GM10248 (cell line): ENCODE measurements at places on chromosomes 16 and 17.

GRCh38 chr17:77208217-77208808 lies 67.5 kb downstream of the SEC14L1 start:
- no peak for DNase-seq

DNA sequence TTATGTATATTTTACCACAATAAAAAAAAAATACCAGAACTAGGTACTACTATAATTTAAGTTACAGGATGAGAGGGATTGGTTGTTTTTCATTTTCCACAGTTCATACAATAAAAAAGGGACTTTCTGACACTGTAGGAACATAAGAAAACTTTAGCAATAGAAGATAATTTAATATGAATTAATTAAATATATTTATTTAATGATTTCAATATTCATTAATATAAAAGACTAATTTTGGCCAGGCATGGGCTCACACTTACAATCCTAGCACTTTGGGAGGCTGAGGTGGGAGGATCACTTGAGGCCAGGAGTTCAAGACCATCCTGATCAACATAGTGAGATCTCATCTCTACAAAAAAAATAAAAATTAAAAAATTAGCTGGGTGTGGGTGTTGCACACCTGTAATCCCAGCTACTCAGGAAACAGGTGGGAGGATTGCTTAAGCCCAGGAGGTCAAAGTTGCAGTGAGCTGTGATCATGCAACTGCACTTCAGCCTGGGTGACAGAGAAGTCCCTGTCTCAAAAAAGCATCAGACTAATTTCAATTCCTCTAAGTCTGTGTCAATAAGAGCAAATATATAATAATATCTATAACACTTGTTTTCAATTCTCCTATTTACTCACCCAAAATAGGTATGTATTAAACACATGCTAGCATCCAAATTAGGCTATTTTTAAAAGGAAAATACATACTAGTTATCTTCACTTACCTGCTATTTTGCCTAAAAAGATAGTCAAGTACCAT lies 79.6 kb downstream of the BRIP1 start:
- peak; percentile 22 for DNase-seq

GRCh38 chr16:51147776-51148677 lies 3.0 kb downstream of the SALL1 start:
- DNase-seq = no peak

GRCh38 chr17:15886804-15887203 lies 58.1 kb upstream of the ADORA2B start:
- DNase-seq = no peak

DNA sequence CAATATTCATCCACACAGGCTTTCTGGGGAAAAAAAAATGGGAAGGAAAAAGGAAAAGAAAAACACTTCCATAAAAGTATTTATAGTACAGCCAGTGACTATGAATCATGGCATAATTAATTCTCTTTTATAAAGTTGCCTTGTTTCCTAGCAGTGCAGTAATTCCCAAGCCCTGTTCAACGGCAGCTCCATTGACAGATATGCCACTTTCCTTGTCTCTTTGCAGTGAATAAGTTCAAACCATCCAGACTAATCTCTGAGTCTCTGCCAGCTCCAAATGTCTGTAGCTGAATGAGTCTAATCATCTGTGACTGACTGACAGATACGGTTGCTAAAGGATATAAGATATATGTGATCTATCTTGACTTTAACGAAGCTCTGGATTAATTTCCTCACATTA lies 52.9 kb upstream of the KCNJ16 start:
- no peak for DNase-seq

DNA sequence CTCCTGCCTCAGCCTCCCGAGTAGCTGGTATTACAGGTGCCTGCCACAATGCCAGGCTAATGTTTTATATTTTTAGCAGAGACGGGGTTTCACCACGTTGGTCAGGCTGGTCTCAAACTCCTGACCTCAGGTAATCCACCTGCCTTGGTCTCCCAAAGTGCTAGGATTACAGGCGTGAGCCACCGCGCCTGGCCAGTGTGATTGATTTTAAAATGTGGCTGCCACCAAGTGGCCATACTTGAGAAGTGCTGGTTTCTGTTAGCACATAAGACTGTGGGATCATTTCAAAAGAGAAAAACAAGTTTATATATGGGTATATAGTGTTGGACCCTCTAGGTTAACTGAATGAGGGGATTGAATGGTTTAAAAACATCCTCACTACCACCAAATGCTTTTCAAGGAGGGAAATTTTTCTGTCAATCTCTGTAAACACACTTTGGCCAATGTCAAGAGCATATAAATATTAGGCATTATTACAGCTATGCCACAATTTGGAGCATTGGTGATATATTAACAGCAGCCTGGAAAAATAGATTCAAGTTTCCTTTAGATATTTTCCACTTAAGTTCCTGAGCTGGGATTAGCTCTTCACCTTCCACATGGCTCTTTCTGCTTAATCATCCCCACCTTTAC lies 13.5 kb upstream of the DHRS13 start:
- DNase-seq = no peak

DNA sequence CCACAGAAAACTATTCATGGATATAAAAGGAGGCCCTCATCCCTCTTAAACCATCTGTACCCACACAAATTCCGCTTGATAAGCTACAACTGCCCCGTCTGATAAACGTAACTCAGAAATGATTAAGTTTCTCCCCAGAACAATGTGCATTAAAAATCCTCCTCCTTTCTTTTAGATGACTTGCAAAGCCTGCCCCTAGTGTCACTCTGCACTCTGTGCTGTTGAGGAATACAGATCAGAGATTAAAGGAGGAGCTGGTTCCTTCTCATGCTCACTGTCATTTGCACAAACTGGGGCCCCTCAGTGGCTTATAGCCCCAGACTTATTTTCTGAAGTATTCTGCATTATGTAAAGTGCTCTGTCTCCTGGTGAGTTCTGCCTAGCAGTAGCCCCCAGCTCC lies 33.3 kb downstream of the CDRT15 start:
- DNase-seq = no peak

DNA sequence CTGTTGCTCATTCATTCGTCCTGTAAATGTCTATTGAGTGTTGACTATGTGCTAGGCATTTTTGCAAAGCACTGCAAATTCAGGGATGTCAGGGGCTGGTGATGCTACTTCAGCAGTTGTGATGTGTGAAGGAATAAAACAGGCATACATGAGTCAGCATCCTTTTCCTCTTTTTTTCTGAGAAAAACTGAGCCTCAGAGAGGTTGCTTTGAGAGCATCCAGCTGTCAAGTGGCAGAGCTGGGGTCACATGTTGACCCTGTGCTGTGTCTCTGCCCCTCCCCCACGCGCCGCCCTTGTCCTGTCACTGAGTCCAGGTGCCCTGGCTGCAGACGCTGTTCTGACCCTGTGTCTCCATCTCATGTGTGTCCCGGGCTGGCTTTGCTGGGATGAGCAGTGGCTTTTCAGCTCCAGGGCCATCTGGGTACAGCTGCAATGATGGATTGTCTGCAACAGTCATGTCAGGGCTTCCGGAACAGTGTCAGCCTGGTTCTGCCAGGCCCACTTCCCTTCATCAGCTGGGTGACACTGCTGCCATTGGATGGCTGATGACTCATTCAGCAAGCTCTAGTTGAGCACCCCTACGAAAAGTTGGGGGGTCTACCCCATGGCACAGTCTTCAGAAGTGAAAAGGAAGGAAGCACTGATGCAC lies 14.9 kb downstream of the SEC14L5 start:
- DNase-seq = no peak

DNA sequence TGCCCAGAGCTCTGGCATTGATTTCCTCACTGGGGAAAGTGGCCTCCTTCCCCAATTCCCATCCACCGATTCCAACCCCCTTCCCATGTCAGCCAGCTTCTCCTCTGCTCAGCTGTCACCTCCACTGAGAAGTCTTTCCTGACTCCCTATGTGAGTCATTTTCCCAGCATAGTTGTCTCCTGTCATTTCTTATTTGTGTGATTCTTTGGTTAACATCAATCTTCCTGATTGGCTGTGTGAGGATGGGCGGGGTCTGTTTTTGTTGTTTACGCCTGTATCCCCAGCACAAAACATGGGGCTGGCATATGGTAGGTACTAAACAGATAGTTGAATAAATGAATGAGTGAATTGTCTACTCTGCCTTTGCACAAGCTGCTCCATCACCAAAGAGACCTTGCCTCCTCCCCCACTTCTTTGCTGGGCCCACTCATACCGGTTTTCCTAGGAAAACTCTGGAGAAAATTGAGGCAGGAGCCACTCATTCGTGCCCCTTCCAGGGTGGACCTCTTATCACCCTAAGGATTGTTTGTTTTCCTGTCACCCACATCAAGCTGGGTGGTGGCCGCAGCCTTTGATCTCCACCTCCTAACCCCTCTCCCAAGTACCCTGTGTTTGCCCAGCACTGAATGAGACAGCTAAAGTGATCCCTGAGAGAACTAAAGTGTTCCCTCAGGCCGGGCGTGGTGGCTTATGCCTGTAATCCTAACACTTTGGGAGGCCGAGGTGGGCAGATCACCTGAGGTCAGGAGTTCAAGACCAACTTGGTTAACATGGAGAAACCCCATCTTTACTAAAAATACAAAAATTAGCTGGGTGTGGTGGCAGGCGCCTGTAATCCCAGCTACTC lies 1.2 kb upstream of the GRB7 start:
- no peak for DNase-seq

DNA sequence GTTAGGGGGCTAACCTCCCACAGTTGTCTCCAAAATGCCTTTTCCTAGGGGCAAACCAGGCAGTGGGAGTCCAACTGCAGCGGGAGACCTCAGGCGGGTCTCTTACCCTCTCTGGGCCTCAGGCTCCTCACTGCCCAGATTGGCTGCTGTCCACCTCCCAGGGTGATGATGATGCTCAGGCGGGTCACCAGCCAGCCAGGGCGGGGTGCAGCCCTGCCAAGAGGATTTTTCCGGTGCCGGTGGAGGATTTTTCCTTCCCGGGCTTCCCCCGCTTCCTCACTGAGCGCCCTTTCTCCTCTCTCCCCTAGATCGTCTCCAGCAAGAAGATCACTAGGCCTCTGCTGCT lies 22.8 kb downstream of the CPNE2 start:
- no peak for DNase-seq

DNA sequence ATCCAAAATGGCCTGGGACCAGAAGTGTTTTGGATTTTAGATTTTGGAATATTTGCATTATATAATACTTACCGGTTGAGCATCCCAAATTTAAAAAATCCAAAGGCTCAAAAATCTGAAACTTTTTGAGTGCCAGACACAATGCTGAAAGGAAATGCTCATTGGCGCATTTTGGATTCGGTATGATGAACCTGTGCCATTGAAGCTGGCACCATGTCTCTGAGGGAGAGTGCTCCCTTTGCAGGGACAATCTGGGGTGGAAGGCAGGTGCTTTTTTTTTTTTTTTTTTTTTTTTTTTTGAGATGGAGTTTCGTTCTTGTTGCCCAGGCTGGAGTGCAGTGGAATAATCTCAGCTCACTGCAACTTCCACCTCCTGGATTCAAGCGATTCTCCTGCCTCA lies 17.7 kb downstream of the SMTNL2 start:
- no peak for DNase-seq

GRCh38 chr17:55580596-55581133 lies 69.4 kb upstream of the SMIM36 start:
- peak; percentile 43 for DNase-seq

GRCh38 chr17:17900615-17901520 lies 64.1 kb upstream of the SREBF1 start:
- DNase-seq = no peak

GRCh38 chr17:2635241-2635640 lies 41.8 kb downstream of the PAFAH1B1 start:
- DNase-seq = no peak

DNA sequence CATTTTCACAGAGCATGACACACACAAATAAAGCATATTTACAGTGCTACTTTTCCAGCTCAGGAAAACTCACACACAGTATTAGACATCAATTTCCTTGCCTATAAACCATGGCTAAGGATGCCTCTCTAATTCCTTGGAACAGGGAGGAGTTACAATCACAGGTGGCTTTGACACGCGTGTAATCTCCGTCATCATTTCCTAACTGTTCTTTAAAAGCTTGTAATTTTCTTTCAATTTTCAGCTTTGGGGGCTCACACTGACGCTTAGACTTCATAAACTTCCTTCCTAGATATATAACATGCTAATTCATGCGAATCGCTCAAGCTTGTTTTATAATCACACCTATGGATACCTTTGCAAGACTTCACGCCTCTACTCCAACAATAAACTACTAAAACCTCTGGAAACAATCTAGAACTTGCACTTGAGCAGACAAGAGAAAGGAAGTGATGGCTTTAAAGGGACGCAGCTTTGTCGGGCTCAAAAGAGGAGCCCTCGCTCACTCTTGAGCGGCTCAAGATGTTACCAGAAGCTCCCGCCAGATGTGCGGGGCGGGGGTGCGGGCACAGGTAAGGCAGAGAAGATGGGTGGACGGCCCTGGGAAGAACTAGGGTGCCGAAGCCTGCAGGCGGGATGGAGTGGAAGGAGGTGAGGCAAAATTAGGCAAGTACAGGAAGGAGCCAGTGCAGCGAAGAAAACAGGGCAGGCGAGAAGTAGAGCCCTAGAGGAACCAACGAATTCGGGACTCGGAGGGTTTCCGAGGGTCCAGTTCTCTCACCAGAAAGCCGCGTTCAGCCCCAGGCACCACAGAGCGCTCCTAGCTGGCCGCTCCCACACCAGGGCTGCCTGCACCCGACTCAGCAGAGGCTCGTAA lies 631 bp downstream of the RETREG3 start:
- no peak for DNase-seq

DNA sequence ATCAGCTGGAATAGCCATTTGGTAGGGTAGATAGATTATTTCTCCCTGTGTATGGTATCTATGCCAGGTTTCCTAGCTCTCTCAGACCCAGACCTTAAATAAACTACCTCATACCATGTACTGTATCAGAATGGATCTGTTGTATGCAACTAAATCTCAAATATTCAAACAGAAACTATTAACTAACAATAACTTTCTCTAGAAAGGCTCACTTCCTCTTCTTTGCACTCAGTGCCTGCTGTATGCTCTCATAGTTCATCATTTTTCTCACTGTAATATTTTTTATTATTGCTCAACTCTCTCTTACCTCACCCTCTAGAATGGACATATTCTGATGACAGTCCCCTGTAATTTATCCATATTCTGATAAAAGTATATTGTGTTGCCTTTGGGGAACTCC lies 182.4 kb downstream of the TOX3 start:
- DNase-seq = no peak

- DNase-seq = no peak
Measured at GRCh38 chr17:29021226-29021625, 15.4 kb upstream of the SEZ6 start.

DNA sequence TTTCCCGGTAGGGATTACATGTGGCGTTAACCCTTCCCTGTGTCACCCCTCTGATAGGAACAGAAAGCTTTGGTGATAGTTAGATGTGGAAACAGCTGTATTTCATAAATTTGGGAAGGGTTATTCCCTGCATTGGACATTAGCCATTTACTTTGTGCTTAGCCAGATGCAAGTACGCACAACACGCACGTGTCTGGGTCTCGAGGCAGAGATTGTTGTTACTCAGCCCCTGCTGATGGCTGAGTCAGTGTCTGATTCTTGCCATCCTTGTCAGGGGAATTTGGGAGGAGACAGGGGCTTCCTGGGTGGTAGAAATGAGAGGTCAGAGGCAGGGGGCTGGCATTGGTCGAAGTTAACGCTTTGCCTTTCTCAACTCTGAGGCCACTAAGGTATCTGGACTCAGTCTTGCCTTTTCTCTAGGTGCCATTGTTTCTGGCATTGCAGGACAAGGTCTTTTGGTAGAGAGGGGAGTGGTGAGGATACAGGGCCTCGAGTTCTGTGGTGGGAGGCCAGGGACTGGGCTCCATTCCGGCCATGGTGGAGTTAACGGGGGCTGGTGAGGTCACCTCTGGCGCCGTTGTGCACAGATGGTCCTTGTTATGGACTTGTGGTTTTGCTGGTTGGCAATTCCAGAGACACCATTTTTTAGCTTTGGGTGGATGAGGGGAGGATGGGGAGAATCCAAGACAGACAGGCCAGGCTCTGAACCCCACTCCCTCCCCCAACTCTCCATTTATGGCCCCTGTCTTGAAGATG lies 8.2 kb downstream of the MMP2 start:
- no peak for DNase-seq

GRCh38 chr16:56919099-56919800 lies 12.7 kb upstream of the HERPUD1 start:
- DNase-seq = no peak
